ENCODE measurements at places on chromosomes 3 and 15.
A peak's percentile ranks its signal among the peaks of the same experiment; 100 is the strongest.

DNA sequence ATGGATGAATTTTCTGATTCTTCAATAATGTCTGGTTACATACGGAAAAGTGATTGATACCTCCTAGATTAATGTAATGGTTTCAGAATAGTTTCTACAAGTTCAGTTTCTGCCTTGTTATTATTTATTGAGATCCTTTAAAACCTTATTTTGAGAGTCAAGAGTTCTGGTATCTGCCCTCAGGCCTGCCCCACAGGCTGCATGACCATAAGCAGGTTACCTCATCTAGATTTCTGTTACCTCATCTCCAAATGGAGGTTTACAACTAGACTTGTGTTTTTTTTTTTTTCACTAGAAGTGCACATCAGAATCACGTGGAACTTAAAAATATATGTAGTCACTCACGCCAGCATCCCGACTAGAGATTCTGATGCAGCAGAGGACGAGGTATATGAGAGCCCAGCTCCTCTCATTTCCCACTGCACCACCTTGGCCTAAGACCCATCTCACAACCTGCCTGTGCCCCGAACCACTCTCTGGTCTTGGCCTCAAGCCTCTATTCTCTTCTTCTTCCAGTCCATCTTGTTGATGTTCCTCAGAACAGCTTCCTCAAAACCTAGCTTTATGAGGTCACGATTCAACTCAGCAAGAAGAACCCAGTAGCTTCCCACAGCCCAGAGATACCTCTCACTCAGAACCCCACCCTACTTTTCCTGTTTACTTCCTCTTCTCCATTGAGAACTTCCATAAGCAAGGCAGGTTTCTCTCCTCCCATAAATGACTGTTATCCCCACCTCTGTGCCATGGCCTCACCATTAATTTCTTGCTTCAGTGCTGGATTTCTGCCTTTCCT, 353.4 kb downstream of the CHST2 start:
- H3K4me3 ChIP-seq: no peak overlapping the region
- no peaks in the 10 kb centered on the region for H3K27me3 ChIP-seq
- H3K4me1 ChIP-seq: no peaks in the 10 kb centered on the region
- H3K36me3 ChIP-seq: no peaks in the 10 kb centered on the region

DNA sequence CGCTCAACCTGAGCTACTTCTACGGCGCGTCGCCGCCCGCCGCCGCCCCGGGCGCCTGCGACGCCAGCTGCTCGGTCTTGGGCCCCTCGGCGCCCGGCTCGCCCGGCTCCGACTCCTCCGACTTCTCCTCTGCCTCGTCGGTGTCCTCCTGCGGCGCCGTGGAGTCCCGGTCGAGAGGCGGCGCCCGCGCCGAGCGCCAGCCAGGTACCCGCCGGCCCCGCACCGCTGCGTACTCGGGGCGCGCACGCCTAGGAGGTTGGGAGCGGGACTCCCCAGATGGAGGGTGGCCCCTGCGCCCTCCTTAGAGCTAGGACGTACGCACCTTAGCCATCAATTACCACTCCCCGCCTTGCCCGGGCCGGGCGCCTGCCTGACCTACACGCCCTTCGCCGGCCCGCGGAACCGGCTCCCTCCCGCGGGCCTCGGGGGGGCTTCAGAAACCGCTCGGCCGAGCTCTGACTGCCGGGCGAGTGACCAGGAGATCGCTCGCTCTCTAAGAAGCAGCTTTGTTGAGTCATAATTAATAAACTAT, 466 bp downstream of the NFKBIZ start:
- peaks cover 32% of the 10 kb centered on the region for H3K36me3 ChIP-seq
- no peaks in the 10 kb centered on the region for H3K4me1 ChIP-seq
- peak; percentile 46 for DNase-seq

- no peak overlapping the region for H3K27ac ChIP-seq
- H3K4me3 ChIP-seq: no peak overlapping the region
- no peaks in the 10 kb centered on the region for H3K36me3 ChIP-seq
- no peaks in the 10 kb centered on the region for H3K4me1 ChIP-seq
- no peak for DNase-seq
- no peaks in the 10 kb centered on the region for H3K27me3 ChIP-seq
Observed at GRCh38 chr15:85007741-85008397, 26.2 kb downstream of the PDE8A start.

- no peaks in the 10 kb centered on the region for H3K4me1 ChIP-seq
- no peak overlapping the region for H3K27ac ChIP-seq
- no peaks in the 10 kb centered on the region for H3K36me3 ChIP-seq
- H3K27me3 ChIP-seq: no peaks in the 10 kb centered on the region
Observed at GRCh38 chr3:143839980-143840379, 8.3 kb downstream of the SLC9A9 start.

GRCh38 chr3:14487086-14487485, 53.1 kb downstream of the GRIP2 start:
- H3K27me3 ChIP-seq: no peaks in the 10 kb centered on the region
- H3K36me3 ChIP-seq: peaks cover 62% of the 10 kb centered on the region
- no peak overlapping the region for H3K4me3 ChIP-seq
- DNase-seq: no peak
- peaks cover 16% of the 10 kb centered on the region for H3K4me1 ChIP-seq

DNA sequence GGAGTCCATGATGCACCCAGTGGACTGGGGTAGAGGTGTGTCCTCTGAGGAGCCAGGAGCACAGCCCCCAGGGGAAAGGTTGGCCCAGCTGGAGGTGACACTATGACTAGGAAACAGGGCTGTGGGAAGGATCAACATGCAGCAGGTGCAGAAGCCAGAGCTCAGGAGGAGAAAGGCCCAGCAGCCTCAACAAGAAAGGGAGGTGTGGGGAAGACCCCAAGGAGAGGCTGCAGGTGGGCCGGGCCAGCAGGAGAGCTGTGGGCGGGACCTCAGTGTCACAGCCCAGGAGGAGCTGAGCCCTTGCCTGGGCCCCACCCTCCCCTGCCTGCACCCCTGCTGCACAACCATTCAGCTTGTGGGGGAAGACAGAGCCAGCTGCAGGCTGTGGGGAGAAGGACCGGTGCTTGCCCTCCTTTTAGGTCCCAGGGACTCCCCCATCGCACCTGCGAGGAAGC, 18.4 kb upstream of the KLF13 start:
- H3K4me3 ChIP-seq: no peak overlapping the region
- no peaks in the 10 kb centered on the region for H3K36me3 ChIP-seq
- H3K4me1 ChIP-seq: no peaks in the 10 kb centered on the region
- no peaks in the 10 kb centered on the region for H3K27me3 ChIP-seq

- H3K27ac ChIP-seq: no peak overlapping the region
- H3K4me1 ChIP-seq: no peaks in the 10 kb centered on the region
- no peaks in the 10 kb centered on the region for H3K27me3 ChIP-seq
Observed at GRCh38 chr15:101637038-101637437, 15.1 kb downstream of the TM2D3 start.

DNA sequence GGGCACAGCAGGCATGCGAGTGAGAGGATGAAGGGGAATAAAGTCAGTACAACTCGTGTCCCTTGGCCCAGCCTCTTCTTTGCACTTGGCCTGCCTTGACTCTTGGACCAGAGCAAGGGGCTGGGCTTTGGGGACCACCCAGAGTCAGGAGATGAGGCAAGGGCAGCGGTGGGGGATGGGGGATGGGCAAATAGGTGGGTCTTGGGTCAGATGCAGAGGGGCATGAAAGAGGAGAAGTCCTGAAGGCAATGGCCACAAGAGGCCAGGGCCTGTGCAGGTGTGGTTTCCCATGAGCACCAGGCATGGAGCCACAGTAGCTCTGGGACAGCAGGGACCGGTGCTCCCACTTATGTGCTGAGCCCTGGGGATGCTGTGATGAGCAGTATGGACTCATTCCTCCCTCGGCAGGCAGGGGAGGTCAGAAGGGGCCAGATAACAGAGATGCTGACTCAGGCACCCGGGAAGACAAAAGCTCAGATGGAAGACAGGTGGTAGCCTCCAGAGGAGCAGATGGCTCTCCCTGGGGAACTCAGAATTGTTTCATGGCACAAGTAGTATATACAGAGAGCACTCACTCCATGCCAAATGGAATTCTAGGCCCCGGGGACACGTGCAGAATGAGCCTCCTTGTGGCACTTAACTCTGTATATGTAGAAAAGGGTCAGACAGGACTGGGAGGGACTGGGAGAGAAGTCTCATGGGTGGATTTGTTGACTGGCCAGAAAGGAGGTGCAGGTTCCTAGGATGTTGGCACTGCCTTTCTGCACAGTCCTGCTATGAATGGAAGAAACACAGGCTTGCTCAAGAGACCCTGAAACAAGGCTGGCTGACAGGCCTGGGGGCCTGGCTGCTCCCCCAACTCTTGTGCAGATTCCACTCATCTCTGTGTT, 14.3 kb downstream of the ZBTB47 start:
- no peak overlapping the region for H3K4me3 ChIP-seq
- no peaks in the 10 kb centered on the region for H3K36me3 ChIP-seq
- H3K27ac ChIP-seq: no peak overlapping the region
- H3K4me1 ChIP-seq: no peaks in the 10 kb centered on the region
- H3K27me3 ChIP-seq: no peaks in the 10 kb centered on the region

DNA sequence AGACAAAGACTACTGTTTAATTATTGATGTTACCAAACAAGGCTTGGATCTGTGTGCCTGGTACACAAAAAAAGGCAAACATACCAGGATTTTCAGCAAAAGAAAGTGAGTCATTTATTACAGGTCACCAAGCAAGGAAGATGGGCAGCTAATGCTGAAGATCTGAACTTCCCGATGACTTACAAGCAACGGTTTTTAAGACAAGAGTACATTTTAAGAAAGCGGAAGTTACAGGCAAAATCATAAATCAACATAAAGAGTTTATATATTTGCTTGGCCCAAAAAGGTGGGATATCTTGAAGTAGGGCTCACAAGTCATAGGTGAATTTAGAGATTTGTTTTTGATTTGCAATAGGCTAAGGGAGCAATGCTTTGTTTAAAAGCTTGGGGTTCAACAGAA, 125.4 kb upstream of the SPATA16 start:
- H3K36me3 ChIP-seq: no peaks in the 10 kb centered on the region
- H3K4me1 ChIP-seq: no peaks in the 10 kb centered on the region
- DNase-seq: no peak
- H3K4me3 ChIP-seq: no peak overlapping the region
- H3K27me3 ChIP-seq: no peaks in the 10 kb centered on the region

DNA sequence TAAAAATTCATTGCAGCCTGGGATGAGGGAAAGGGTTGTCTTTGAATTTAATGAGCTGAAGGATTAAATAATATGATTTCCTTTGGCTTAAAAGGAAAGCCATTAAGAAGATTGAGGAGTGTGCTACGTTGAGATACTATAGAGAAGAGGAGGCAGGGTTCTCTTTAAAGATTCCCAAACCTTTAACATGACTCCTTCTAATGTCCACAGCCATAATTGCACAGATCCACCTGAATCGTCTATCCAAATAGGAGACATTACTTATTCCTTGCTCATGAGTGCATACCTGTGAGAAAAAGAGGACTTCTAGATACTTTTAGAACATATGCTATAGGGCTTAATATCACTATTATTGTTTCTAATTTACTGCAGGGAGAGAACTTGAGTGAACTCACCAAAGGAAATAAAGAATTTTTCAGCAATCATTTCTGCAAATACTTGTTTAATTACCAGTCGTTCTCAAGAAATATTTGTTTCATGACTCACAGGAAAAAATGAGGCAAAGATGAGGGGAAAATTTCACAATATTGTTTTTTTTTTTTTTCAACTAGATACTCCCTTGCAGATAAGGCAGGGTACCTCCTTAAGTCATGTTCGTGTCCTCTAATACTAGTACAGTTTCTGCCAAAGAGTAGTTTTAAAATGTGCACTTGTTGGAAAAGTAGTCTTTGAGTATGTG, 8.9 kb upstream of the SUCNR1 start:
- H3K27me3 ChIP-seq: no peaks in the 10 kb centered on the region
- no peaks in the 10 kb centered on the region for H3K4me1 ChIP-seq
- no peak overlapping the region for H3K4me3 ChIP-seq
- no peaks in the 10 kb centered on the region for H3K36me3 ChIP-seq

DNA sequence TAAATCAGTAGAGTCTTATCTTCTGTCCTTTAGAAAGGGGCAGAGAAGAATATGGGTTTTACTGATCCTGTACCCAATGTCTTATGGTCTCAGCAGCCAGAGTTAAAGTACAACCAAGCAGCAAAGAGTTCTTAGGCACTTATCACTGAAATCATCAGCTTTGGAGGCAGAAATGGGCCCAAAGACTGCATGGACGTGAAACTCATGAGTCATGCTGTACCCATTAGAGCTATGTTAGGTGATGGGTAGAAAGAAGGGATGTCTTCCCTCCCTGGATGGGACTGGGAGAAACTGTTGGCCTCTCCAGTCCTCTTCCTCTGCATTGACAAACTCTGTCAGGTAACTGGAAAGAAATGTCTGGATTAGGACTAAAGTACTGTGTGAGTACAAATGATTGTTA, 63.4 kb downstream of the EOMES start:
- H3K27me3 ChIP-seq: no peaks in the 10 kb centered on the region
- no peak overlapping the region for H3K27ac ChIP-seq
- no peak overlapping the region for H3K4me3 ChIP-seq
- H3K36me3 ChIP-seq: no peaks in the 10 kb centered on the region

DNA sequence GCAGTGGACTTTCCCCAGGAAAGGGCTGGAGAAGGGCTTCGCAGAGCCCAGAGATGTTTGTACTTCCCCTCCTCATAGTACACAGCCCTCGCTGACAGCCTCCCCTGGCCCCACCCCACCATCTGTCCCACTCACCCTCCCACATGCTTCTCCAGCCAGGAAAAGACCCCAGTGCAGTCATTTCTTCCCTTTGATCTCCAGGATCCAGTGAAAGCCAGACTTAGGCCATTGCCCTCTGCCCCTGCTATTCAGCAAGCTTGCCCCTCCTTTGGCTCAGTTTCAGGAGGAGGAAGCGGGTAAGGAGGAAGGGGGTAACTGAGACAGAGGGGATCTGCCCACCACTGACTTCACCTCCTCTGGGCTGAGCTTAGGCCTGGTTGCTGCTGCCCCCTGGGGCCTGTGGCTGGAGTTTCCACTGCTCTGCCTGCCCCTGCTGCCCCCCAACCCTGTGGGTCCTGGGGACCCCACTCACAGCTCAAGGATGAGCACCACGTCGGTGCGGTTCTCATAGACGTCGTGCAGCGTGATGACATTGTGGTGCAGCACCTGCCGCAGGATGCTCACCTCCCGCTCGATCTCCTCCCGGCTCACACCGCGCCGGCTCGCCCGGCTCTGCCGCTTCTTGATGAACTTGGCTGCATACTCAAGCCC, 63.1 kb downstream of the DAPK2 start:
- no peak for DNase-seq
- H3K4me3 ChIP-seq: no peak overlapping the region
- H3K4me1 ChIP-seq: peaks cover 23% of the 10 kb centered on the region
- no peak overlapping the region for H3K27ac ChIP-seq

DNA sequence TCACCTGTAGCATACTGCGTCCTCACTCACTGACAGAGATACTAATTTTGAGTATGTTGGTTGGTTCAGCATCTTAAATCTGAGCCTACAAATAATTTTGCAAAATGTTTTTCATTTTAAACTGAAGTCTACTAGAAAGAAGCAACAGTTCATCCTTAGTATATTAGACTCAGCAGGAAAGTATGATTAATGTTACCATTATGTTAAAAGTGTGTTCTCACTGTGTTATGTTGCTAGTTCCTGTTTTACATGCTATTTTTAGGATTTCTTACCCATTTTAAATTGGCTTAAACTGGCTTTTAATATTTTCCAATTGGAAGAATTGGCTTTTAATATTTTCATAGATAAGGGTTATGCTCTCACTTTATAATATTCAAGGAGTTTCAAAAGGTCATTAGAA, 25.7 kb downstream of the ACKR4 start:
- no peak for DNase-seq
- no peak overlapping the region for H3K4me3 ChIP-seq
- peaks cover 31% of the 10 kb centered on the region for H3K36me3 ChIP-seq
- H3K4me1 ChIP-seq: peaks cover 18% of the 10 kb centered on the region
- no peak overlapping the region for H3K27ac ChIP-seq

- no peak for DNase-seq
- H3K36me3 ChIP-seq: no peaks in the 10 kb centered on the region
- H3K4me1 ChIP-seq: peaks cover 31% of the 10 kb centered on the region
- H3K27me3 ChIP-seq: no peaks in the 10 kb centered on the region
- H3K4me3 ChIP-seq: no peak overlapping the region
Observed at GRCh38 chr3:73808862-73809509, 184.2 kb upstream of the PDZRN3 start.

All from tibial artery (tissue), 4 donors.